NCI-H69 (cell line): ENCODE measurements at places on chromosomes 7 and 10.

- DNase-seq = peak; percentile 57
These were observed at the start of gene CALD1 for GRCh38 chr7:134778941-134779740. CALD1 (plus strand) TSS chr7:134779634; CDS start chr7:134867734, 88,100 bp downstream.

- DNase-seq = peak; percentile 10
These were observed 23.9 kb upstream of the PLPP4 start for GRCh38 chr10:120433141-120433540.

- DNase-seq = no peak
These were observed 552 bp downstream of the MKX start for GRCh38 chr10:27744802-27745731.

GRCh38 chr10:49643241-49644034 lies 29.6 kb downstream of the CHAT start:
- DNase-seq = no peak

GRCh38 chr7:27973625-27974024 lies 207.0 kb downstream of the JAZF1 start:
- DNase-seq = no peak

GRCh38 chr10:42149722-42150427 lies 488.5 kb downstream of the ZNF33B start:
- DNase-seq = no peak
